ENCODE measurements at places on chromosomes 6 and 20.

DNA sequence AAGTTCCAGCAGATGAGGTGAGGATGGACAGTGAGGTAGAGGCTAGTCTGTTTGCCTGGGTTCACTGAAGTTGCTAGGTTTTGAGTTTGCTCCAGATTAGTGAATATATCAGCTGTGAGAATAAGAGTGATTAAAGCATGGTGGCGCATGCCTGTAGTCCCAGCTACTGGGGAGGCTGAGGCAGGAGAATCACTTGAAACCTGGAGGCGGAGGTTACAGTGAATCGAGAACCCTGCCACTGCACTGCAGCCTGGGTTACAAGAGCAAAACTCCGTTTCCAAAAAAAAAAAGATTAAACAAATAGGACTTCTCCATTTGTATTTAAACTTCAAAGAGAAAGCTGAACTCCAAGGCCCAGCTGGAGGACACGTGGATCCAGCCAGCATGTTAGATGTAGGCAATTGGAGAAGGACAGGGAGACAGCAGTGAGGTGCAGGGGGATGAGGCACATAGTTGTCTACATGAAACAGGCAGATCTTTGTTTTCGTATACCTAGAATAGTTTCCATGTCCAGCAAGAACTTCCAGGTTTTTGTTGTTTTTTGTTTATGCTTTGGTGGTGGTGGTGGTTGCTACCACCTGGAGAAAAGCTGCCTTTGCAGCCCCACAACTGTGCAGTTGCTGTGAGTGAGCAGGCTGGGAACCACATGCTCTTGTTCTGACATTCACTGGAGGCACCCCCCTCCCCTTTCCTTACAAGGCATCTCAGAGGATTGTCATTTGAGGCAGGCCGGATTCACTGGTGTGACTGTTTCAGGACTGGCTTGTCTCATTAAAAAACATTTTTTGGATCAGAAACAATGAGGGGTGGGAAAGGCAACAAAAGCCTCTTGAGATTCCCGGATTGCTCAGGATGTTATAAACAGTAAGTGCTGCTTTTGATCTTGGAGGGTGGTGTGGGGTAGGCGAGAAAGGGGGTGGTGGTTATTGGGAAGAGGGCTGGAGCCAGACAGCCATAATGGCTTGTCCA lies 72.3 kb downstream of the JARID2 start:
- ATAC-seq = no peak

DNA sequence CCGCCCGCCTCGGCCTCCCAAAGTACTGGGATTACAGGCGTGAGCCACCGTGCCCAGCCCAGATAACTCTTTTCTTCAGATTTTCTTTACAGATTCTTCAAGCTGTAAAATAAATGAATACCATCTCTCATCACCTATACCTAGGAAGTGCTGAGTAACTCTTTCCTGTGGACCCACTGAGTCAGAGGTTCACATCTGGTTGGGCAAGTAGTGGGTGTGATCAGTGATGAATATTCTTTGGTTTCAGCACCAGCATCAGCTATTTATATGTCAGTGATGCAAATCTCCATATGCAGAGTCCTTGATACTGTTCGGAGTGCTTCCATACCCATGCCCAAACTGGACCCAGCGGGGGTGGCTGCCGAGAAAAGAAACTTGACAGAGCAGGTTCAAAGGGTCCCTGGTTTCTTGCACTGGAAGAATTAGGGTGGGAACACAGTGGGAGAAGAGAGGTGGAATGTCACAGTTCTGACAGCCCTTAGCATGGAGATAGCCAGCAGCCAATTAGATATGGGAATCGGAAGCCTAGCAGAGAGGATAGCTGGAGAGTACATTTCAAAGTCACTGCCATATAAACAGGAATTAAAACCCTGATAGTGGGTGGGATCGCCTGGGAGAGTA lies 64.9 kb upstream of the DDR1 start:
- no peak for ATAC-seq

GRCh38 chr6:138645976-138646640 lies 127.5 kb upstream of the CCDC28A start:
- no peak for ATAC-seq

- no peak for ATAC-seq
Observed at GRCh38 chr6:32203426-32204267, 11.2 kb upstream of the GPSM3 start.

GRCh38 chr6:105774247-105774646 lies 311.9 kb upstream of the PRDM1 start:
- ATAC-seq = no peak

DNA sequence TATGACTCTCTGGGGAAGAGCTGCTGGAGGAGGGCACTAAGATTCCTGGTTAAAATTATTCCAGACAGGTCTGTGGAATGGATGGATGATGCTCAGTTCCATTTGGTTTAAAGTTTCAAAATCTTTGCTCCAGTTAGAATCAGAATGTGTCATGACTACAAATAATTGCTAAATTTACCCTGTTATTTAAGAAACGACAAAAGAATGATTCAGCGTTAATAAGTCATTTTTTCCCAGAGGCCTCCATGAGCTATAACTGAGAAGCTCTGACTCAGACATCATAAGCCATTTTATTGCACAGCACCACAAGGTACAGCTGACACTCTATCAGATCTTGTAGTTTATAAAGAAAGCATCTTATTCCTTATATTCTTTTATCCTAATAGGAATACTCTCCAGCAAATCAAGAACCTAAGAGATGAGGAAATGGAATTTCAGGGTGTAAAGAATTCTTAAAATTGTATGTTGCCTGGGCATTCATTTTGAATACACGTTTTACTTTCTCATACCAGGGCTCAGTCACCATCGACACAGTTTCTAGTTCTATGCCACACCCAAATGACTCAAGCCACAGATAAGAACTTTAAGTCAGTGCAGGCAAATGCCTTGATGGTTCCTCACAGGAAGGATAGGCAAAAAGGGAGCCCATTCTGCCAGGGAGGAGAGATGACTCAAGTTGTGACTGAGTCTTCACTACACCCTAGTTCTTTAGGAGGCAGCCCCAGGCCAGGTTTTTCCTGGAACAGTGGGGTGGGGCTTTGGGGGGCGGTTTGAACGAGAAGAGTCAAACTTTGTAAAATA lies 636.0 kb downstream of the MMUT start:
- no peak for ATAC-seq

Measured in stimulated activated memory B cell treated with anti-CD40 and anti-IgM and Interleukin-4, amounts not matched to agents 10 μg/mL and 1 μg/mL and 100 μg/mL, for 72 hours (primary cell).